ENCODE measurements at places on chromosomes 2 and 18. TPM values are rescaled to one million over a fixed set of nuclear protein-coding genes. Genes with fewer than 3 reads are reported as not detected.

GRCh38 chr2:112713585-112713925, 7.3 kb upstream of the NT5DC4 start:
- no peak for DNase-seq

- no peak for DNase-seq
Measured at GRCh38 chr2:3956406-3956805, 253.0 kb downstream of the DCDC2C start.

- no peak for DNase-seq
Measured at GRCh38 chr2:205714789-205715720, 32.8 kb downstream of the NRP2 start.

GRCh38 chr2:198546122-198546521, 741.7 kb downstream of the PLCL1 start:
- no peak for DNase-seq

GRCh38 chr2:104487366-104487765, 366.5 kb upstream of the POU3F3 start:
- no peak for DNase-seq

- DNase-seq: no peak
Measured at GRCh38 chr2:119525614-119526013, 1.3 kb upstream of the SCTR start.

DNA sequence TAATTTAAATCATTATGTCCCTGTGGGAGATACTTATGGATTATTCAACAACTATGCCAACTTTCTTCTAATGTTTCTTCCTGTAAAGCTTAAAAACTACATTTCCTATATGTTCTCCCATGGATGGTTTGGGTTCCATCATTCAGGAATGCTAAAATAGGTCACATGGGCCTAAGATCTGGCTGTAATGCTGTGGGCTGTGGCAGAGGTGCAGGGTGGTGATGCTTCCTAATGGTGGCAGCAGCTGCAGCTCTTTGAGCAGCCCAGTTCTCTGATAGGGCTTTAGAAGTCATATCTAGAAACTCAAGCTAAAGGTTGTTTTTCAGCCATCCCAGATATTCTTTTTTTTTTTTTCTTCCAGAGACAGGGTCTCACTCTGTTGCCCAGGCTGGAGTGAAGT, 266.1 kb downstream of the ZNF385B start:
- DNase-seq: peak; percentile 6

IL1B gene
- not detected for total RNA-seq

TET3 gene
- 23.0 TPM for total RNA-seq

- DNase-seq: no peak
Measured at GRCh38 chr2:68195096-68195495, 37.4 kb downstream of the PNO1 start.

DNA sequence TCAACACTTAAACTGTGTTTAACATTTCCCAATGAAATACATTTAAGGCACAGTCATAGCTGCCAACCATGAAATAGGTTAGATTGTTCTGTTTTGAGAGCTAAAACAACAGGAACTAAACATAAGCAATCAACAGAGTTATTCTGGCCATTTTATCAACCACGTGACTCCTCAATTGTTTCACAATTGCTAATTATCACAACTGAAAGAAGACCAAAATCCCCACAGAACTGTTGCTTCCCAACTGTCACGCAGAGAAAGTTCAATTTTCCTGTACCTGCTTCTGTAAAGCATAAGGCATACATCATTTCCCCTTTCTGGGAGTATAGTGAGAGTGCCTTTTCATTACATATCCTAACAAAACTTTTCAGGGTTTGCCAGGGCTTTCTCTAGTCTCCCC, 248.6 kb downstream of the EPHA4 start:
- DNase-seq: no peak

METAP1D gene
- 3.6 TPM for total RNA-seq

DNA sequence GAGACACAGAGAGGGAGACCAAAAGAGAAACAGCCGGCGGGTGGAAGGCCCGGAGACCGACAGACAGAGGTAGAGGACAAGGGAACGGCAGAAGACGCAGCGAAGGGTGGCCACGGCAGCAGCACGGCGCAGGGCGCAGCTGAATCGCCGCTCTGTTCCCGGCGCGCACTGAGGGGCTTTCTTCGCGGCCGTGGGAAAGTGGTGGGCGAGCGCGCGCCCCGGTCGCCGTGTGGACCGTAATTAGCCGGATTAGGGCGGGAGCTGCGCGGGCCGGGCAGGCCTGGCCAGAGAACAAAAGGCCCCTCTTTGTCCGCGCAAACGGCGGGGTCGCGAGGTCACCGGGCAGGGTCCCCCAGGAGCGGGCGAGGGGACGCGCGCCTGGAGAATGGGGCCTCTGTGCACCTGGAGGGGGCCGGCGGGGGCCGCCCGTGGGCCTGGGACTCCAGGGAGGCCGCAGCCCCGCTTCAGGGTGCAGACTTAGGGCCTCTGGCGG, 158.3 kb downstream of the ZFP36L2 start:
- no peak for DNase-seq

DNA sequence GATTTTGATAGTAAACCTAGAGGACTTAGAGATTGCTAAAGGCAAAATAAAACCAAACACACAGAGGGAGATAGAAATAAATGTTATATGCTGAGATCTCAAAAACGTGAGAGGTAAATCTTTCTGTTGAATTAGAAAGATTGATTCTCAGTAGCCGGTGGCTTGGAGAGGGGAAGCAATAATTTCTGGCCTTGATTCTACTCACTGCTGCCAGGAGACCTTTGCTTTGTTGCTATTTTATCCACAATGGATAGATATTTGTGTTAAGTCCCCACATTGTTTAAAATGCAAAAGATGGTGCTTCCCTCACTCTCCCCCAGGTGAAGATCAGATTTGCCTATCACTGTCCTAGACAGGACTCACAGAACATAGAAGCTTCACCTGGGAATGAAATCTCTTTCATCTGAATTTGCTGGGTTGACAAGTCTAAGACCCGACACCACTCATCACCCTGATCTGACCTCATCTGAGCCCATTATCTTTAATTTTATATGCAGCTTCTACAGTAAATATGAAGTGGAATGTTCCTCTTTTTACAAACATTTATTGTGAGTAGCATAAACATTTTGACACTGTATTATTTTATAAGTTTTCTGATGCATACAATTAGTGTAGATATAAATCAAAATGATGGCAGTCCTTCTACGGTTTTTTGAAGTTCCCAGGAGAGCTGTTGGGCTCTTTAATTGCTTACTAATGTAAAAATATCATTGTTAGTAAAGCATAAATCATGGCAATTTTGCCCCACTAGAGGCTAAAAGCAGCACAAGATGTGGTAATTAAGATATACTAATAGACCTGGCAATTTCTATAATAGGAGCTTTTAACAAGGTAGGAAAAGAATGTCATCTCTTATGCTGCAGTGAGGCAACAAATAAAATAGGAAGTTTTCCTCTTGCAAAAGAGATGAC, 149.7 kb downstream of the DCC start:
- no peak for DNase-seq

DNA sequence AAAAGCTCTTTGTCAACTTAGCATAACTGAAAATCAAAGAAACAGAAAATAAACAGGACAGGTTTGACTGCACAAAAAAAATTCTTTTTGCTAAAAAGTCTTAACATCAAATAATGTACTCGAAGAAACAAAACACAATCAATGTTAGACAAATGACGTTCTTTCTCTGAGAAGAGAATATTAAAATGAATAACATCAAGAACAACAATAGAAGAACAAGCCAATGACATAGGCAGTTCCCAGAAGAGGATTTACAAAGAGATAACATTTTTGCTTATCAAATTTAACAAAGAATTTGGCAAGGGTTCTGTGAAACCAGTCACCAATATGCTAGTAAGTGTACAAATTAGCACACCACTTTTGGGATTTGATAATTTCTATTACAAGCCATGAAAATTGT, 5.8 kb downstream of the GPR55 start:
- DNase-seq: no peak

DNA sequence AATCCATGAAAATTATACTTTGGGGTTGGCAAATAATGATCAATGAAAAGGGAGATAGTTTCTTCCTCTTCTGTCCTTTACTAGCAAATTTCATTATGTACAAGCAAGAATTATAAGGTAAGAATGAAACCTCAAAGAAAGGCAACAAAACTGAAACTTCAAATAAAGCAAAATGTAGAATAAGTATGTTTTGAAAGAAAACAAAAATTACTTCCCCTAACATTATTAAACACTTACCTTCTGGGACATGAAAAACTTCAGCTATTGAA, 29.4 kb downstream of the THADA start:
- DNase-seq: no peak

DNA sequence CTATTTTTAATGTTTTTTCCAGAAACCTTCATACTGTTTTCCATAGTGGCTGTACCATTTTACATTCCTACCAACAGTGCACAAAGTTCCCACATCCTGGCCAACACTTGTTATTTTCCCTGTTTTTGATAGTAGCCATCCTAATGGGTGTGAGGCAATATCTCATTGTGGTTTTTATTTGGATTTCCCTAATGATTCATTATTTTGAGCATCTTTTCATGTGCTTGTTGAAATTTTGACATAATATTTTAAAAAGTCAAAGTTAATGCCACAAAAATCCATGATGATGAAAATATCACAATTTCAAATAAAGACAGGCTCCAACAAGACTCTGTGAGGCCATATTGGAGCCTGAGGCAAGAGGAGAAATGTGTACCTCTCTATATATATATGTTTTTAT, 50.2 kb downstream of the VWA3B start:
- DNase-seq: no peak

IRS1 gene
- total RNA-seq: 0.72 TPM

- DNase-seq: no peak
Measured at GRCh38 chr18:46167971-46168370, 63.8 kb downstream of the HAUS1 start.

DNA sequence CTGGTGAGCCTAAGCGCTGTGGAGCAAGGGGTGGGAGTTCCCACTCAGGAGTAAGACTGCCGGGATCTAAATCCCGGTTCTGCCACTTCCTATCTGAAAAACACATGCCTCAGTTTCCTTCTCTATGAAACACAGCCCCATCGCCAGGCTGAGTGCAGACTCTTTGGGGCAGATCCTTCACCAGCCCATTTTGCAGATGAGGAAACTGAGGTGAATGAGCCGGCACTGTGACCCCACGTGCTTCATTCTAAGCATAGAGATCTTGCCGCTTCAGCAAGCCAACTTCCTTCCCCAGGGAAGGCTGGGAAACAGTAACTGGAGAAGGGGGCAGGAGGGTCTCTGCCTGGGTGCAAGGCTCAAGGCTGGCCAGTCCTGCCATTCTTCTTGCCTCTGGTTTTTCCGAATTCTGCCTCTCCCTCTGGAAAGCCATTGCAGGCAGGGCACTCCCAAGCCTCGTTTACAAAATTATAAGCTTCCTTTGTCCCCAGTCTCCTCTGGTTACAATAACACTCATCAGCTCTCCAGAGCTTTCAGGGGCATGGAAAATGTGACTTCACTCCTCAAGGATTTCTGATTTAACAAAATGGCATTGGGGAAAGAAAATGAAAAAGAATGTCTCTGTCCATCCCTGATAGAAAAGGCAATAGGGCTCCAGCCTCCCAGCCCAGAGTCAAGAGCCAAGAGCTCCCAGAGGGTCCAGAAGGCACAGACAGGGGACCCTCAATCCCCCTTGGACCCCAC, 249.2 kb downstream of the TNS1 start:
- DNase-seq: no peak

- DNase-seq: no peak
Measured at GRCh38 chr2:233060980-233061590, 943 bp downstream of the INPP5D start.

DNA sequence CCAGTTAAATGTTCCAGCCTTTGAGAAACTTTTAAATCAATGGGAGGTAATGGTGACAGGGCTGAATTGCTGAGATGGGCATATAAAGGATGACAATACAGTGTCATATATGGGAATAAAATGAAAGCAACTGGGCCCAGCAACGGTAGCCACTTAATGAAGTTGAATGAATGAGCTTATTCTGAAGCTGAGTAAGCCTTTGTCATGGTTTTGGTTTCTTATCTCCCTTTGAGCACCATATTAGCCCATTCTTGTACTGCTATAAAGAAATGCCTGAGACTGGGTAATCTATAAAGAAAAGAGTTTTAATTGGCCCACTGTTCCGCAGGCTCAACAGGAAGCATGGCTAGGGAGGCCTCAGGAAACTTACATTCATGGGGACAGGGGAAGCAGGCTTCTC, 3.5 kb upstream of the THUMPD2 start:
- DNase-seq: no peak

TPGS2 gene
- total RNA-seq: 138 TPM

- no peak for DNase-seq
Measured at GRCh38 chr2:1483551-1483950, 70.3 kb downstream of the TPO start.

DNA sequence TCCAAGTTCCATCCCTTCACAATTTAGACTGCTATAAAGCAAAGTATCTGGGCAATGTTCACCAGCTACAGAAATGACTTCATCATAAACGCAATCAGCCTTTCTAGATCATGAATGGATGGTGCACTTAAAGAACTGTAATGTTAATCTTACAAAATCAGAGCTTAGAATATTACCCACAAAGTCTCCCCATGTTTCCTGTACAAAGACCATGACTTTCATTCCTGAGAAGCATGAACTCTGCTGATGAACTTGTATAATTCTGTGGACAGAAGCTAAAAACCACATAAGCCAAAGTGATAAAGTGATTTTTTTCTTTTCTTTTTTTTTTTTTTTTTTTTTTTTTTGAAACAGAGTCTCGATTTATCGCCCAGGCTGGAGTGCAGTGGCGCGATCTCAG, 53.3 kb downstream of the C1D start:
- DNase-seq: no peak

DNA sequence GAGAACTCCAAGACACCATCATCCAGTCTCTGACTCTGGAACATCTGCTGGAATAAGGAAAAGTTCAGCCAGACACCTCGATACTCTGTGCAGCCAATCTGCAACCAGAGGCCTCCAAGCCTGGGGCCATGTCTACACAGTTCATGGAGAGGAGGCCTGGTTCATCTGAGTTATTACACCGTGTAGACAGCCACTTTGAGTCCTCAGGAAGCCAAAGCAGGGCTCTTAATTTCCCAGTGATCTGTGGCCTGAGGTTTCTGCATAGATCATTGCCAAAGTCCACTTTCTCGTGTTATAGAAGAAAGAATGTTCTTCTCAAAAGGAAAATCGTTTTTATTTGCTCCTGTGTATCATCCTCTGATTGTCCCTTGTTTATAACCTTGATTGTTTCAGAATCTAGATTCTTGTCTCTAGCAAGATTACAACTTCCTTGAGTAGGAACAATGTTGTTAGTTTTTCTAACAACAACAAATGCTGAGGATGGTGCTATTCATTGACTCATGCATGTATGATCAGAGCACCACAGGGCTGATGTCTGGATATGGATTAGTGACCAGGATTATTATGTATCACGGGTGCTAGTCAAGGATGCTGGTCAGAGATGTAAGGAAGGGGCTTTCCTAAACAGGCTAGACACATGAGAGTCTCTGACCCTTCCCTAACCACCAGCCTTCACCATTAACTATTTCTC, 30.7 kb upstream of the MARCO start:
- no peak for DNase-seq

DNA sequence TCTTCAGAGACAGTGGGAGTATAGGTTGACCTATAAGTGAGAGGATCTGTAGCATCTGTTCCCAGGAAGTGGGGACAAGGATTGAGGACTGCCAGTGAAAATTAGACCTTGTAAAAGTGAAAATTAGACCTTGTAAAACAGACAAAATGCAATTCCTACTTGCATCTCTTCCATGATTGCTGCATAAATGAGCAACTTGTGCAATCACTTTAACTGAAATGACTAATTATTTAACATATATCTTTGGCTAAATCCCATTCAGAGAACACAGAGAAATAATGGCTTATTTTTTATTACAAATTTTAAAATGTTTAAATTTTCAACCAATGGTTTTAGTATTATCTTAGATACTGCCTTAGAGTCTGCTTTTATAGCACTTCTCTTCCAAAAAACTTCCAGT, 67.2 kb upstream of the NABP1 start:
- DNase-seq: no peak

GRCh38 chr2:236932831-236933361, 152.8 kb upstream of the COPS8 start:
- DNase-seq: no peak
